ENCODE measurements at places on chromosomes 3 and 15.

DNA sequence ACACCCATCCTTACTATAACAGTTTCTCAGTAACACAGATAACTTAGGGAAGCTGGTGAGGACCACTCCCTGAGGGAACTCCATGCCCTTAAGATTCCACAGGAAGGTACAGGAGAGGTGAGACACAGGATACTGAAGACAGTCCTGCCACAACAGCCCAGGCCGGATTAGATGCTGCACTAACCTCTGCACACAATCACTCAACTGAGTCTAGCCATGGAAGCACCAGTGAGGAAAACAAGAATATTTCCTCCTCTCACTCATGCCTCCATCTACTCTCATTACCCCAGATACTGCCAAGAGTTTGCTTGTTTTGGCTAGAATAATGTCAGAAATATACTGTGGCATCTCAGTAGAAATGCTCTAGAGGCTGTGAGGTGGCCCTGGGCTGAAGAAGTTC is 3.7 kb downstream of the ANO10 start:
- no peak for DNase-seq

GRCh38 chr3:125611908-125612307 is 16.6 kb upstream of the OSBPL11 start:
- DNase-seq: no peak

DNA sequence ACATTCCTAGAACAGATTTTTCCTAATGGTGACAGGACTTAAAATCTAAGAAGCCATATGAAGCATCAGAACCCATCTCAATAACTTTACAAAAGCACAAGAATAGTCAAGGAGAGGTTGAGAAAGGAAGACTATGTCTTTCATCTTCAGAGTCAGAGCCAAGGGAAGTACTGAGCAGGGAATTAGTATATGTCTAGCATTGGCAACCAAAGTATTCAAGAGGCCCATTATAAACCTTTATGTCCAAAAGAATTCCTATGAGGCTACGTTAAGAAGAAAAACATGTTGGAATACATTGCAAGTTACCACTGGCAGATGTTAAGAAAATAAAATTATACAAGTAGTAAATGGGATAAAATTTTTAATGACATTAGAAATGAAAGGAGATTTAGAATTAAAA is 150.5 kb downstream of the MAGI1 start:
- DNase-seq: no peak

GRCh38 chr3:176663387-176663786 is 533.9 kb downstream of the TBL1XR1 start:
- no peak for DNase-seq

DNA sequence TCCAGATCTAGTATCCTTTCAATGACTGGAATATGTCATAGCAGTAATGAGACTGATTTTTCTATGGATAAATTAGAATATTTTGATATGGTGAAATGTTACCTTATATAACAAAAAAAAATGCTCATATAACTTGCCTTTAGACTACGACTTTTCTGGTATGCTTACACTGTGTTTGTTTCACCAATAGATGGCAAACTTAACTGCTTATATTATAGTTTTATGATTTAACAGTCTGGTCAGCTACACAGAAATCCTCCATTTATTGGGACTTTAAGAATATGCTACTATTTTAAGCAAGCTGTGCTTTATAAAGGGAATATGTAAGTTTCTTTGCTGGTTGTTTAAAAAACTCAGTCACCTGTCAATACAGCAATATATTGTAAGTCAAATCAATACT is 205.6 kb downstream of the VGLL3 start:
- no peak for DNase-seq

DNA sequence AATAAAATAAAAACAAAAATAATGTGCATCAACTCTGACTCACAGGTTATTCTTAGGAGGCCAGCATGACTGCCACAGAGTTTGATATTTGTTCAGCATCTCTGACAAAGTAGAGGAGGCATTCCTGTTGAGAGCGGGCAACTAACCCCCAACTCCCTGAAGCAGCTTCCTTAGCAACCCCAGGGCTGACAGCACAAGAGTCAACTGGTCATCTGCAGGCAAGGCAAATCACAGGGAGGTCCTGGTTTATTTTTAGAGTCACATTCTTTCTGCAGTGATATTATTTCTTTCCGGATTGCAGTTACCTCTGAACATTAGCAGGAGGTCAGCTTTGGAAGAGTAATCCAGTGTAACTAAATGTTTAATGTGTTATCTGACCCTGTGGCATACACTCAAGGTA is 273.0 kb downstream of the PLCL2 start:
- no peak for DNase-seq

DNA sequence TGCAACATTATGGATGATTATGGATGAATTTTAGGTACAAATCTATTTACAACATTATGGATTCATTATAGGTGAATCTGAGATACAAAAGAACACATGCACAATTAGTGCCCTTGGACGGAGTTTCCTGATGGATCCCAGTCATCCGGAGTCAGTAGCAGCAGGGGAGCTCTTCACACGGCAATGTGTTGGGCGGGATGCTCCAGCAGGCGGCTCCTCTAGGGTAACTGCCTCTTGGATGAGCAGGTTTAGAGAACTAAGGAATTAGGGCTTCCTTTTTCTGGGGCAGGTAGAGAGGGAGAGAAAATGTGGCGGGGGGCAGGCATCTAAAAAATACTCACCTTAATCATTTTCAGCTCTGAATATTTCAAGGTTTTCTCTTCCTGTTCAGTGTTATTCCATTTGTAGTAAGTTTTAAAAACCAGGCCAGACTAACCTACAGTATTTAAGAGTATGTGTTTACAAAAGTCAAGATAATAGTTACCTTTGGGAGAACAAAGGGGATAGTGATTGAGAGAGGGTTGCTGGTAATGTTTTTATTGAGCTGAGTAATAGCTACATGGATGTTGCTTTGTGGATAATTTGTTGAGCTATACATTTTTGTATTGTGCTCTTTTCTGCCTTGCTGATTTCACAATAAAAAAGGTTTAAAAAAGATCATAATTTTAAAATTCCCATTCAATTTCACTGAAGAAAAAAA is 27.4 kb upstream of the GOLM2 start:
- DNase-seq: no peak

DNA sequence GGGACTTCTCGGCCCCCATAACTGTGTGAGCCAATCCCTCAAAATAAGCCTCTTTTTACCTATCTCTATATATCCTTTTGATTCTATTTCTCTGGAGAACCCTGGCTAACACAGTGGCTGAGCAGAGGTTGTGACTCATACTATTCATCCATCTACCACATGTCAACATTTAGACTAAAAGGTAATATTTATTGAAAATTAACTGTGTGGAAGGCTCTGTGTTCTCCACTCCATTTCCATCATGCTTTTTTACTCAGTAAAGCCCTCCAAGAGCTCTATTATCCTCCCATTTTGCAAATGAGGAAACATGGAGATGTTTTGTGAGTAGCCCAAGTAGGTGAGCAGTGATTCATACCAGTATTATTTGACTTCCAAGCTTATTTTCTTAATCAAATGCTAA is 217.9 kb upstream of the DCBLD2 start:
- DNase-seq: no peak

DNA sequence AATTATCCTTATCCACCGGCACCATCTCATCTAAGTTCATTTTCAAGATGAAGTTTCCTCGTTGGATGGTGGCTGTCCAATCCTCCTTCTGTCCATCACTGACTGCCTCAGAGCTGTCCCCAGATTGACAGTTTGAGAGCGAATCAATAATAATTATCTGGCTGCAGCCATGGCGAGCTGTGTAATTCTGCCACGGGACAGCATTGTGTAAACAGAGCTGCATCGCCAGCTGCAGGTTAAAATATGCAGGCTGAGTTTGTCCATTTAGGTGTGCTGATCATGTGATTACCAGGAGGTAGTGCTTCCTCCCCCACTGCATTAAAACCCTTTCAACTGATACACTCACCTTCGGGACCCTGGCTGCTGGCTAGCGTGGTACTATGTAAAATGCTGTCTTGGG is 461.9 kb upstream of the ONECUT1 start:
- DNase-seq: no peak

- no peak for DNase-seq
Measured at GRCh38 chr15:77993374-77993911, 84.1 kb downstream of the TBC1D2B start.

DNA sequence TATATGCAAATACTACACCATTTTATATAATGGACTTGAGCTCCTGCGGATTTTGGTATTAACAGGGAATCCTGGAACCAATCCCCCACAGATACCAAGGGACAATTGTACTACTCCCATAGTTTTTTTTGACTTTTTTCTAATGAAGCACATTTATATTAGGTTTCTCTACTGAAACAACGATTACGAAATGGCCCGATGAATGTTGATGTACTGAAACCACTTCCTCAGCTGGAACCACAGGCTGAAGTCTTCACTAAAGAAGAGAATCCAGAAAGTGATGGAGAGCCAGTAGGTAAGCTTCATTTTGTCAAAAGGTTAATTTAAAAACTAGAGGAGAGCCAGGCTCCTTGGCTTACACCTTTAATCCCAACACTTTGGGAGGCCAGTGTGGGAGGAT is 121.5 kb upstream of the LRRFIP2 start:
- no peak for DNase-seq

GRCh38 chr3:175778994-175779393 is 919.9 kb downstream of the NAALADL2 start:
- no peak for DNase-seq

- DNase-seq: no peak
Measured at GRCh38 chr3:59692117-59692516, 642.3 kb upstream of the CFAP20DC start.

DNA sequence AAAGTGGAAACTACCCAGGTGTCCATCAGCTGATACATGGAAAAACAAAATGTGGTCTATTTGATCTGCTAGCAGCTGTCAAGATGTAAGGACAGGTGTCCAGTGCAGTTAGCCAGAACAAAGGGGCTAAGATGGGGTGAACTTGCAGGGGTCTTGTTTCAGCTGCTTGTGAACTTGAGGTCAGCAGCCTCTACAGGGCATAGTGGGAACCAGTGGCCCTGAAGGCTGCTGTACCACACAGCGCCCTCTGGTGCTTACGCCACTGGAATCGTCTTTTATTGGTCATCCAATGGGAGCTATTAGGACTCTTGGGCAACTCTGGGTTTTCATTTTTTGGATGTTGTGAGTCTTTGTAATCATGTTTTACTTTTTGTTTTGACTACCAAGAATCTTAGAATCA is 62.2 kb upstream of the CTSH start:
- no peak for DNase-seq

- DNase-seq: no peak
Measured at GRCh38 chr3:156010829-156011228, 109.5 kb upstream of the KCNAB1 start.

- DNase-seq: no peak
Measured at GRCh38 chr15:50353975-50354837, 792 bp downstream of the GABPB1 start.

Measured in stimulated activated CD4-positive, alpha-beta T cell treated with anti-CD3 and anti-CD28 coated beads, Interleukin-1b, Interleukin-23, amount 100 ng/mL, for 1 hour (primary cell).